ENCODE measurements at places on chromosomes 12 and 14. TPM values are rescaled to one million over a fixed set of nuclear protein-coding genes. Genes with fewer than 3 reads are reported as not detected.

Gene ART4
- 3.2 TPM for total RNA-seq

DNA sequence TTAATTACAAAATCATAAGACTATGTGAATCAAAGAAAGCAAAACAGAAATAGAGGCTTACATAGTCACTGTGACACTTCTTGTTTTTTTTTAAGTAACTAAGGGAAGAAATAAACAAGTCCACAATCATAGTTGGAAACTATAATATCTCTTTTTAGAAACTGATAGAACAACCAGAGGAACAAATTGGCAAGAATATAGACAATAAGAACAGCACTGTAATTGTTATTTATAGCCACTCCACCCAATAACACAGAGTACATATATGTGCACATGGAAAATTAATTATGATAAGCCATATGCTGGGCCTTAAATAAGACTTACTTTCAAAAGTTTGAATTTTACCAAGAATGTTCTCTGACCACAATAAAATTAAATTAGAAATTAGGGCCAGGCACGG is 101.1 kb downstream of the PLEKHG7 start:
- DNase-seq, result no peak

DNA sequence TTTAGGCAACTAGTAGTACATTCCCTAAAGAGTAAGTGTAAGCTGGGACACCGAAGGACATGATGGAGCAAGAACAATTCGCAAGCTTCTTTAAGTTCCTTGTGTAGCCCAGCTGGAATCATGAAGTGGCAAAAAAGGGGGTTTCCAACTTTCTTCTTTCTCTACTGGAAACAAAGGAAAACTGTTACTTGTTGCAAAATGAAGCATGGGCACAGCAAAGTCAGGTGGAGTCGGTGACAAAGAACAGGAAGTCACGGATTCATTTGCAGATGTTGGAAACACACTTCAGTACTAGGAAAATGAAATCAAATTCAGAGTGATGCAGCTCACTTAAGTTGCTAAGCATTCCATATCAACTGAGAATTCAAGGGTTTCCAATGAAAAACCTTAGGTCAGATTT is 706.9 kb upstream of the STXBP6 start:
- DNase-seq, result no peak

GRCh38 chr12:14782756-14783155 is 20.5 kb downstream of the WBP11 start:
- no peak for DNase-seq

Gene ADSS1
- 49.3 TPM for total RNA-seq

- DNase-seq, result no peak
Observed at GRCh38 chr14:101125313-101125712, 221.8 kb upstream of the RTL1 start.

Gene MYG1
- total RNA-seq, result 63.4 TPM

Gene CCND2
- total RNA-seq, result 64.1 TPM

DNA sequence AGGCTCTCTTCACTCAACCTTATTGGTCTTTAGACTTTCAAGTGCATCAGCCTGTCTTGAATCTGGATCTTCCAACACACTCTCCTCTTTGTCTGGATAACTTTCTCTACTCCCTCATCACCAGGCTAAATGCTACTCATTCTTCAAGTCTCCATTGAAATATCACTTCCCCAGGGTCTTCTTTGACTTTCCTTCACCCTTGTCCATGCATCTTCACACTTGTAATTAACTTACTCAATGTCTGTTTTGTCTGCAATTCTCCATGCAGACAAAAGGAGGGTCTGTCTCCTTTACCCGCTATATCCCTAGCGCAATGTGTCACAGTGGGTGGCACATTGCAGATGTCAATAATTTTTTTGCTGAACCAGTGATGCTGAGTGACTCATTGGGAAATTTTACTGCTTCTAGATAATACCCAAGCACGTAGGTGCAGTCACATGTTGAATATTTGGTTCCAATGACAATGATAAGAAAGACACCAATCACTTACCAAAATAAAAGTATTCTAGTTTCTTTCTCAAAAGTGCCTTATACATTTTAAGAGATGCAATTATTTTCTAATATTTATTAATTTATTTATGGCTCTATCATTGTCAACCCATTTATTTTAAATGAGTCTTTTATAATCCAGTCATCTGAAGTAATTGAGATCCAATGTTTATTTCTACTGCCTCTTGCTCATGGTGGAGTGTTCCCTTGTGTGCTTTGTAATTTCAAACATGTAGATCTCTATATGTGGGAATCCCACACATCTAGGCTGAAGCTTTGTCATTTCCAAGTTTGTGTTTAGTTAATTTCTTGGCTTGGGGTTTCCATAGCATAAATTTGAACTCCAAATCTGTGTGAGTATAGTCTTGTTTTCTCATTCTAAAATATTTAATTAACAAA is 21.7 kb upstream of the RFC5 start:
- DNase-seq, result no peak

GRCh38 chr12:98592825-98593322 is 612 bp upstream of the SLC25A3 start:
- no peak for DNase-seq

DNA sequence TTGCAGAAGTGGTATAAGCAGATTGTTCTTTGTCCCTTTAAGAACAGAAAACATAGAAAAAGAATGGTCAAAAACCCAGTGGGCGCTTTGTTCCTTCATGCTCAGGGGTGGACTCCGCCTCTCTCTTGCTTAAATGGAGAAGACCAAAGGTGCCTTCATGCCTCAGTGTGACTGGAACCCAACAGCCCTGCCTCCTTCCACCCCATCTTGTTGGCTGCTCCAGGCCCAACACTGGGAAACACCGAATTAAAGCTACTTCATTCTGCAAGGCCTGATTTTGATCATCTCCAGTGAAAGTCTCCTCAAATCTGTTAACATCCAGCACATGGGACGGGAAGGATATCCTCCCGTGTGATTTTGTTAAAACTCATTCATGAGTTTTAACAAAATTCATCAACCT is 103.7 kb downstream of the BCL11B start:
- no peak for DNase-seq

Gene ACSM4
- total RNA-seq, result not detected

Gene ARPC3
- 195 TPM for total RNA-seq

- DNase-seq, result no peak
Observed at GRCh38 chr12:9041321-9041720, 52.0 kb downstream of the KLRG1 start.

DNA sequence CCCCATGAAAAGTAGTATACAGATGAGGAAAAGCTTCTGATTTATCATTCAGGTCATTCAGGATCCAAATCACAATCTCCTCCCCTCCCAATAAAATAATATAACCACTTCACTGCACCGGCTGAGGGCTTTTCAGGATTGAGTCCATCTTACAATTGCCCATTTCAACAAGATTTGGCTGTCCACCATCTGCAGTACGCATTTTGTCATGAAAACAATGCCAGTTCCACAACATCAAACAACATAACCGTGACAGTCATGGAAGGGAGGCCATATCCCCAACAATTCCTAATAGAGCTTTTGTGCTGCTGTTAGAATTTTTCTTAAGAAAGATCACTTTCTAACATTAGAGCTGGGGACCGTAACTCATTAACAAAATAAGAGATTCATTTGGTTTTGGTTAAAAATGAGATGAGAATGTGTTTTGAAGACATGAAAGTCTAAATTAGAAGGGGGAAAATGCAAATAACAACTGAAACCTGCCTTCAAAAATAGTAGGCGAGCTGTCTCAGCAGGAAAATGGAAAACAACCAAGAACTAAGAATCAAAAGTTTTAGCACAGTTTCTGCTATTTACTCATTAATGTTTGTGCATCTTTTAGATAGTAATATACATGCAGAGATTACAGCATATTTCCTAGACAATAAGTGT is 38.3 kb upstream of the TMTC2 start:
- DNase-seq, result no peak

- DNase-seq, result no peak
Observed at GRCh38 chr14:38663382-38663781, 407.5 kb upstream of the CLEC14A start.
